ENCODE measurements at places on chromosomes 4 and X.

DNA sequence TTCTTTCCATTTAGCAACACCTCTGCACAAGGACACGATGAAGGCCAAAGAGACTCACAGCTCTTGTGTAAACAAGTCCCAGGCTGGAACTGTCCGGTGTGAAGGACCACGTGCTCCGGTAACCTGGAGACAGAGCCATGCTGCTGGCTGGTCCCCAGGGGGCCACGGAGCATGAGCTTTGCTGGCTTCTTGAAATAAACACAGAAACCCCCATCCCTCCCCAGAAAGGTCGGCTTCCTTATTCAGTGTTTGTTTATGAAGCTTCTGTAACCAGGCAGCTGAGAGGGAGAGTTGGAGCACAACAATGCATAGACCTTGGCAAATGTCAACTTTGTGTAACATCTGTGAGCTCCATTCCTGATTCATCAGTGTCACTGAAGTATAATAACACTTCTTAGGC, 109.4 kb downstream of the GPR143 start:
- no peak for DNase-seq

GRCh38 chrX:103656617-103657016, 27.8 kb downstream of the TCEAL1 start:
- DNase-seq, result no peak

DNA sequence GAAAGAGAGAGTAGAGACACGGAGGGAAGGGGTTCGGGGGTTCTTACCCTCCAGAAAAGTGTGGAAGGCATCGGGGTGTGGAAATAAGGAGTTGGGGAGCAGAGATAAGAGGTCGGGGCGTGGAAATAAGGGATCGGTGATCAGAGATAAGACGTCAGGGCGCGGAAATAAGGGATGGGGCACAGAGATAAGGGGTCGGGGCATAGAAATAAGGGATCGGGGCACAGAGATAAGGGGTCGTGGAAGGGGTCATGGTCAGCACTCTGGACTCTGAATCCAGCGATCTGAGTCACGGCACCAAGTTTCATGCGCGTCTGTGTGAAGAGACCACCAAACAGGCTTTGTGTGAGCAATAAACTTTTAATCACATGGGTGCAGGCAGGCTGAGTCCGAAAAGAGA, 119.1 kb downstream of the PCDH10 start:
- no peak for DNase-seq

DNA sequence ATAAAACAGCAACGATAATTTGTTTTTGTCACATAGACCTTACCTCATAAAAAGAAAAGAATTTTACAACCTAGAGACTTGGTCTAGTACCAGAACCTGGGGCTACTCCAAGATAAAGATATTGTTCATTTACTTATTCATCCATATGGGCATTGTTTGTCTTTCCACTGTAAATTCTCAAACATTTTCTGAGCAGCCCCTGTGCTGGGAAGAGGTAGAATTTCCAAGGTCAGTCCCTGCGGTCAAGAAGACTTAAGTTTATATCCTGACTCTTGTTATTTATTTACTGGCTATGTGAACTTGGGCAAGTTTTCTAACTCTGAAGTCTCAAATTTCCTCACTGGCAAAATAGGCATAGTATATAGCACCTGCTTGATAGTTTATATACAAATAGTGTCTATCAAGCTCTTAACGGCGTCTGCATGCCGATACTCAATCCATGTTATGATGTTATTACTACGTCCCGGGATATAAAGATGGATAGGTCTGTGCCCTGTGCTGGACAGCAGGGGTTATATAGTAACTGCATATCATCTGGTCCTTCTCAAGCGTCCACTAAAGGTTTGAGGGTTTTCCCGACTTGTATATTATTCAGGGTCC, 222.1 kb upstream of the TAPT1 start:
- DNase-seq, result no peak

GRCh38 chr4:144313370-144313769, 172.9 kb upstream of the GYPA start:
- DNase-seq, result no peak

- DNase-seq, result no peak
Observed at GRCh38 chrX:124117325-124117724, 155.8 kb downstream of the STAG2 start.

DNA sequence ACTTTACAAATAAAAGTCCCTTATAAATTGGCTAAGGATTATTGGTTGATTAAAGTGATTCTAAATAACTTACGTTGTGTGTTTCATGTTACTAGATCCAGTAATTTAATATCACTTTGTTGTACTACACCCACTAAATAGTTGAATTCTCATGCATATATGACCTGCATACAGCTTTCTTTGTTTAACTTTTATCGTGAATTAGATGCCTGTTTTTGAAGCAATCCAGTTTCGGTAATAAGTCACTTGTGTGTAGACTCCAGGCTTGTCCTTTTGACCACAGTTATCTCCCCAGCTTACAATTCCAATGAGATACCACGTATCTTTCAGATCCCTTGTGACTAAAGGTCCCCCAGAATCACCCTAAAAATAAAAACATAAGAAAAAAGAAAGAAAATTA, 27.3 kb upstream of the TMPRSS11D start:
- DNase-seq, result no peak

GRCh38 chr4:127985989-127986388, 20.8 kb downstream of the ABHD18 start:
- no peak for DNase-seq

- no peak for DNase-seq
Observed at GRCh38 chr4:113815826-113816225, 54.3 kb upstream of the CAMK2D start.

GRCh38 chr4:73815145-73815544, 21.3 kb upstream of the CXCL6 start:
- DNase-seq, result no peak

- no peak for DNase-seq
Observed at GRCh38 chrX:38654302-38654701, 93.0 kb downstream of the TSPAN7 start.

DNA sequence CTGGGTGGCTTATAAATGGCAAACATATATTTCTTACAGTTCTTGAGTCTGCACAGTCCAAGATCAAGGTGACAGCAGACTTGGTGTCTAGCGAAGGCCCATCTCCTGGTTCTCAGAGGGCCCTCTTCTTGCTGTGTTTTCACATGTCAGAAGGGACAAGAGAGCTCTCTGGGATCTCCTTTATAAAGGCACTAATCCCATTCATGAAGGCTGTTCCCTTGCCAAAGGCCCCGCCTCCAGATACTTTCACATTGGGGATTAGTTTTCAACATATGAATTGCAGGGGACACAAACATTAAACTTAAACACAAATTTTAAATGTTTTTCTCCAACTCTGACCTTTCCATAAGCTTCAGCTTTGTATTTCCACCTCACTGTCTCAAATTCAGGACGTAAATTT, 1135.0 kb upstream of the TENM3 start:
- no peak for DNase-seq

DNA sequence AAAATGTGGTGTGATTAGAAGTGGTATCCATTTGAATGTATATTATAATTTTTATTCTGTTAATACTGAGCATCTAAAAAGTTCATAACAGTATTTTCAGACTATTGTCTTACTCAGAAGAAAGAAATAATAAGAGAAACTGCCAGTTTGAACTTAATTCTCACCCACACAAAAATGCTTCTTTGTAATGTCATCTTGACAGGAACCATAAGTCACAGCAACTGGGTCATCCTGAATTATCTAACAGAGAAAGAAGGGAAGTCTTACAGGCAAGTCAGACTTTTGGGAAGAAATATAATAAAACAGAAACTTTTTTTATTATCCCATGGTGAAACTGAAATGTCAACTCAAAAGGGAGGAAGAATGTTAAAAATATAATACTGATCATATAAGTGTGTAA, 83.1 kb downstream of the NDST4 start:
- no peak for DNase-seq

GRCh38 chr4:158201876-158202275, 8.4 kb upstream of the TMEM144 start:
- no peak for DNase-seq

- DNase-seq, result no peak
Observed at GRCh38 chr4:119785963-119786362, 157.4 kb upstream of the PDE5A start.

- no peak for DNase-seq
Observed at GRCh38 chr4:6885953-6886557, 23.6 kb upstream of the TBC1D14 start.

- DNase-seq, result no peak
Observed at GRCh38 chr4:160546201-160546600, 1443.3 kb downstream of the RAPGEF2 start.

DNA sequence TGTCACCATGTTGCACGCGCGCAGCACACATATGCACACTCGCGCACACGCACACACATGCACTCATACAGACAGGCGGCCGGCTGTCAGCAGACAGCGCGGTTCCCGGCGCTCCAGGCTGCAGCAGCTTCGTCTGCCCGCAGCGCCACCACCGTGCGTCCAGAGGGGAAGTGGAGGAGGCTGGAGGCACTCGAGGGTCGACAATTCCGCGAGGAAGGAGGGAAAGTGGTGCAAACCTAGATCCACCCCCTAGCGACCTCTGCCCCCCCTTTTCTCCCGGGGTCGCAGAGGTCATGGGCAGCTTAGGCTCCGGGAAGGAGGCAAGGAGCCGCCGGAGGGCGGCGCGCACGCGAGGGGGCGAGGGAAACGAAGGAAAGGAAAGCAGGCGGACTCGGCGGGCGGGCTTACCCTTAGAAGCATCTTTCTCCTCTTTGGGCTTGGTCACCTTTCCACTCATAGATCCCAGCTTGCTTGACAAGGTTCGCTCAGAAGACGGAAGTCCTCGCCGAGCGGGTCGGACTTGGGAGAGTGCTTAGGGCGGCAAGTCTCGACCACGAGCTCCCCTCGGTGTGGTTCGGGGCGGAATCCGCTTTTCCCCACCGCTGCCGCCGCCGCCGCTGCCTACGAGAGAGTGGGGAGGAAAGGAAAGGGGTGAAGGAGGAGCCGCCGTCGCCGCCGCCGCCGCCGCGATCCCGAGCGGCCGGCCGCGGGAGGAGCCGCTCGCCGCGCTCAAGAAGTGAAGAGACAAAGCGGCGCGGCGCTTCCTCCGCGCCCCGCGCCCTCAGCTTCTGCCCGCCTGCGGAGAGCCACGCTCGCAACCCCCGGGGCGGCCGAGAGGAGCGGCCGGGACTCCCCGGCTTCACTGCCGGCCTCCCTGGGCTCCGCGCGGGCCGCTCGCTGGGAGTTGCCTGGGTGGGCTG, 326.6 kb upstream of the F9 start:
- no peak for DNase-seq

GRCh38 chr4:169030562-169030982, 20.5 kb upstream of the CBR4 start:
- no peak for DNase-seq

DNA sequence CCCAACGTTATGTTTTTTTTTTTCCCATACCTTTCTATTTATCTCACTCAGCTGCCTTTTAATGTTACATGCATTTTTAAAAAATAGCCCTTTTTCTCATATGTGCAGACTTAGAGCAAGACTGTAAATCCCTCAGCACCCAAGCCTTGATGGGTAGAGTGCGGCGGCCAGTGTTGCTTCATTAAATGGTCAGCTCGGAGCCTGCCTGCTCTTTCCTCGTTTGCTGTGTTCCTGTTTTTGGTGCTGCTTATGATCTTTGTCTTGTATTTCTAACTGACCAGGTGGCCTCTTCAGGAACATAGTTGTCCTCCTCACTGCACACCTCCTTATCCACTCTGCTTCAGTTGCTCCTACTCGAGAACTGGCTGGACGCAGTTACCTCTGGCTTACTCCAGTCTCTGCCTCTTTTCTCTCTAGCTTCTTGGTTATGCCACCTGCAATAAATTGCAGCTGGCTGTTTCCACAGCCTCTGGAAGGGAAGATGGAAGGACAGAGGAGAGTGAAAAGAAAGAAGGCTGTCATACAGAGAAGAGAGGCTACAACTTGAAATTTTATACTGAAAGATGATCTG, 10.7 kb downstream of the RBPJ start:
- DNase-seq, result no peak
